ENCODE measurements at places on chromosomes 7 and 10.
A peak's percentile ranks its signal among the peaks of the same experiment; 100 is the strongest.

GRCh38 chr7:47357863-47358262 is 224.0 kb downstream of the TNS3 start:
- DNase-seq, result no peak

DNA sequence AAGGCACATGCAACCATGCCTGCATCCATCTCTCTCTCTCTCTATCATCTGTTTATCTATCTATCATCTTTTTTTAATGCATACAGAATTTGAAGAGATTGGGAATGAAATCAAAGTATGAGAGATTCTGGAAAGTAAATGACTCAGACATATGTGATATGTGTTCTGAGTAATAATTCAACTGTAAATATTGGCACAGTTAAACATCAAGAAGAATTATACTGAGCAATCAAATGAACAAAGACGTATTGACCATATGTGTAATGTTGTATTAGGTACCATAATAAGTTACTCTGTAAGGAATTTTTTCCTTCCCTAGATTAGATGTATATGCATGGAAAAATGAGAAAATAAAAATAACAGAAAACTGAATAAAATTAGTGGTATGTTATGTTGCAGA is 108.3 kb downstream of the SUGCT start:
- peak; percentile 12 for DNase-seq

GRCh38 chr10:99529591-99530107 is 3.1 kb upstream of the NKX2-3 start:
- no peak for DNase-seq

- DNase-seq, result no peak
Observed at GRCh38 chr10:33618196-33618595, 283.7 kb upstream of the NRP1 start.

DNA sequence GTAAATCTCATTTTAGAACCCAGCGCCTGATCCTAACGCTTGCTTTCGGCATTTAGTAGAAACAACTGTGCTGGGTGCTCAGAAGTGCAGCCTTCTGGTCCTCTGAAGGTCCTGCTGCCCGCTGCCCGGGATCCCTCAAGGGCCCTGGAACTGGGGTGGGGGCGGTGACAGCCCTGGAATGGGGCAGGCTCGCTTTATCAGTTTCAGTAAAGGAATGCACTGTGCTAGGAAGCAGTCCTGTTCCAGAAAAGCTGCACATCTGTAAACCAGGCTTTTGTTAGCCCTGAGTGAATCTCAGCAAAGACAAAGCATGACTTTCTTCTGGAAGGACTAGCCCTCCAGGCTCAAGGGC is 254.6 kb downstream of the TNS3 start:
- peak; percentile 36 for DNase-seq

- DNase-seq, result no peak
Observed at GRCh38 chr7:1970895-1971294, 261.9 kb downstream of the MAD1L1 start.

GRCh38 chr10:124644771-124645415 is 99.3 kb downstream of the FAM53B start:
- DNase-seq, result no peak

DNA sequence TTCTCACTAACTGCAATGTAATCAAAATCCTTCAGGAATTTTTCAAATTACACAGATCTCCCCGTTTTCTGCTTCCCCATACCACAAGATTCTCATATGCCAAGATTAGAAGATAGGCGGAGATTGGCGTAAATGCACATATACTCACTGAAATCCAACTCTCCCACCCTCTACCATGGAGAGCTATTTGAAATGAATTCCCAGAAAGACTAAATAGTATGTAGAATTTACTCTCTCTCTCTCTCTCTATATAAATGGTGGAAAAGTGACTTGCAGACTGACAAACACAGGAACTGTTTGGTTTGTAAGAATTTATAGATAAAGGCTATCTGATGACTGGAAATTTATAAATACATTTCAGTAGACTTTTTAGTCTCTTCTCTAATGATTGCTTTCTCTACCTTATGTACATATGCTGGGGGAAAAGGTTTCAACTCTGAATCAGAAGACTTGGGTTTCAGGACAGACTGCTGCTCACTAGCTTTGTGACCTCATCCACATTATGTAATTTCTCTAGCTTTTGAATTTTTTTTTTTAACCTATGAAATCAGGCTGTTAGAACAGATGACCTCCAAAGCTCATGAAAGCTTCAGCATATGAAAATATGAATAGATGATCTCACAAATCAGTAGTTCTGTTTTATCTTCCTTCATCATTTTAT is 67.8 kb upstream of the CSTF2T start:
- DNase-seq, result peak; percentile 23

- DNase-seq, result no peak
Observed at GRCh38 chr7:143286522-143286890, 1.6 kb upstream of the CASP2 start.

- no peak for DNase-seq
Observed at GRCh38 chr7:96598421-96598820, 111.2 kb downstream of the SEM1 start.

- peak; percentile 96 for DNase-seq
Observed at GRCh38 chr10:4240608-4241197, 455.7 kb upstream of the KLF6 start.

DNA sequence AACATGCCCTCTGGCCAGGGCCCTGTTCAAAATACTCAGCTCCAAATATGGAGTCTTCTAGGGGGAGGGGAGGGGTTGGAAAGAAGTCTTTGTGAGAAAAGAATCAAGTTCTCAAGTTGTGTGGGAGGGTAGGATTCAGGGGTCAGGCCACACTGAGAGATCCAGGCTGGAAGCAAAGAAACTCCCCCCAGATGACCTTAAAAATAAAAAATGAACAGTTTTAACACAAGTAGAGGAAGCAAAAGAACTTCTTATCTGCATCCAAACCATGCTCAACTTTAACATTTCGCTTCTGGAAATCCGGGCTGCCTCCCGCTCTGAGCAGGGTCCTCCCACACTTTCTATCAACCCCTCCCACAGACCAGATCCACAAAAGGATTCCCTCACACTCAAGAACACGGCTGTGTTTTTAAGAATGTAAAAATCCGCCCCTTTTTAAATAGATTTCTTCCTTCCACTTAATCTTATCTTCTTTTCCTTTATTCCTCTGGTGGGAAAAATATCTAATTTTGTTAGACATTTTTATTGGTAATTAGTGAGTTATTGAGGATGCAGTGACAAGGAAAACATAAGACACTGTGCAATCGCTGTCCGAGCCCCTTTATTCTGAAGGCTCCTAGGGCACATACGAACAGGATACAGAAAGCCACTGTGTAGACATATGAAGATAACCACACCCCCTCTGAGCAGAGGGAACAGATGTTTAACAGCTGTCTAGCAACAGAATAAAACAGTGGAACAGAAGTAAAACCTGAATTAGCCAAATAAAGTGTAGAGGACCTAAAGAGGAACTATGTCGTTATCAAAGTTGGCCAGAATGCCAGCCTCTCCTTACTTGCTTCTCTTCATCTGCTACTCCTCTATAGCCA is 43.8 kb downstream of the CYTH3 start:
- peak; percentile 74 for DNase-seq

DNA sequence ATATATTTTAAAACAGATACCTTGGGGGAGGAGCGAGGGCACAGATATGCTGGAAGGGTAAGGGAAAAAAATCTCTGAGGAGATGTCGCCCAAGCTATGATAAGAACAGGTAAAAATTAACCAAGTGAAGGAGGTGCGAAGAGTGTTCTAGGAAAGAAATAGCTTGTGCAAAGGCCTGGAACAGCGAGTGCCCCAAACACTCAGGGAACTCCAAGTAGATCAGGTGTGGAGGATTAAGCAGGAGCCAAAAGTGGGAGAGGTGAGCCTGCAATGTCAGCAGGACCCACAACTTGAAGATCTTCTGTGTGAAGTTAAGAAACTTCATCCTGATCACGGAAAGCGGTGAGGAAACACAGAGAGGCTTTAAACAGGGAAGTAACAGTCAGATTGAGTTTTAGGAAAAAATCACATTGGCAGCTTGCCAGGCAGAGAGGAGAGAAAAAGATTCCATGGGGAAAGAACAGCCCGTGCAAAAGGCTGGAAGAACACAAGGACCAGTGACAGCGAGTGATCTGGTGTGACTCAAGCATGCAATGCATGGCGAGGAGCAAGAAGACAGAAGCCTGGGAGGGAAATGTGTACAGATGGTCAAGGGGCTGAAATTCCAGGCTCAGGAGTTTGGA is 30.7 kb downstream of the FGF8 start:
- DNase-seq, result no peak

DNA sequence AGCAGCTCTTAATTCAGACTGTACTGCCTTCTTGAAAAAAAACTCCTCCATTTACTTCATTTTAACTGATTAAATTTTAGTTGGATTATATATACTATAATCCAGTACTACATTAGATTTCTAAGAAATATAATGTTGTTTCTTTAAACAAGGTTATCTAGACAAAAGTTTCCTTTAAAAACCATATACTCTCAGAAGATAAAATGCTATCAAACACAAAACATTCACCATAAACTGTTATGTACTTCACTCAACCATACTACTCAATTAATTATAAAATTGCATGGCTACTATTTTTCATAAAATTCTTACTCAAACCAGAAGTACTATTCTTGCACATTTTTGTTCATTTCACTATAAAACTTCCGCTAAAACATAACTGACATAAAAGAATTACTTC is 12.7 kb downstream of the GPR22 start:
- no peak for DNase-seq

GRCh38 chr10:132601567-132601966 is 64.0 kb downstream of the INPP5A start:
- no peak for DNase-seq

- DNase-seq, result no peak
Observed at GRCh38 chr10:79321951-79322350, 25.3 kb upstream of the PPIF start.

DNA sequence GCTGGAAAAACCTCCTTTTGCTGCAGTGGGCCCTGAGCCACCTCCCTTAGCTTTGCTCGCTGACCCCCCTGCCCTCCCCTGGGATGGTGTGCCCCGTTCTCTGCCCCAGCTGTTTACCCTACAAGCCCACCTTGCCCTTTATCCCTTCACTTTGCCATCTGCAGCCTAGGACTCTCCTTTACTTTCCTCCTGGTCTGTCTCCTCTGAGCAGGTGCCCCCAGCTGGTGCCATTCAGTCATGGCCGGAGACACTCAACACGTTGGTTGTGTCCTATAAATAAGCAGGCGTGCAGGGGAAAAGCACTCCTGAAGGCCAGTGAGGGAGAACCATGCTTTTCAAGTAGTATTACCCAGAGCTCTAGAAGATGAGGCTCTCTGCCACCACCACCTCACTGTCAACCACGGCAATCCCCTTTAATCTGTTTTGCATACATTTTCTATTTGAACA is 6.1 kb downstream of the RASSF4 start:
- no peak for DNase-seq

Measured in IMR-90 (cell line).